Endothelial cell of umbilical vein (primary cell): ENCODE measurements at places on chromosomes 2 and 18. TPM values are rescaled to one million over a fixed set of nuclear protein-coding genes. Genes with fewer than 3 reads are reported as not detected.

Gene FAM110C
- not detected in 2 replicates for total RNA-seq

Gene INHBB
- total RNA-seq, result 0.67 and 1.8 TPM in 2 replicates

Gene GKN1
- not detected in 2 replicates for total RNA-seq

Gene GPAT2
- total RNA-seq, result 6.6 and 14.2 TPM in 2 replicates

Gene PARD6G
- total RNA-seq, result 1.8 and 5.4 TPM in 2 replicates

Gene APOB
- 0.09 and 0.25 TPM in 2 replicates for total RNA-seq

DNA sequence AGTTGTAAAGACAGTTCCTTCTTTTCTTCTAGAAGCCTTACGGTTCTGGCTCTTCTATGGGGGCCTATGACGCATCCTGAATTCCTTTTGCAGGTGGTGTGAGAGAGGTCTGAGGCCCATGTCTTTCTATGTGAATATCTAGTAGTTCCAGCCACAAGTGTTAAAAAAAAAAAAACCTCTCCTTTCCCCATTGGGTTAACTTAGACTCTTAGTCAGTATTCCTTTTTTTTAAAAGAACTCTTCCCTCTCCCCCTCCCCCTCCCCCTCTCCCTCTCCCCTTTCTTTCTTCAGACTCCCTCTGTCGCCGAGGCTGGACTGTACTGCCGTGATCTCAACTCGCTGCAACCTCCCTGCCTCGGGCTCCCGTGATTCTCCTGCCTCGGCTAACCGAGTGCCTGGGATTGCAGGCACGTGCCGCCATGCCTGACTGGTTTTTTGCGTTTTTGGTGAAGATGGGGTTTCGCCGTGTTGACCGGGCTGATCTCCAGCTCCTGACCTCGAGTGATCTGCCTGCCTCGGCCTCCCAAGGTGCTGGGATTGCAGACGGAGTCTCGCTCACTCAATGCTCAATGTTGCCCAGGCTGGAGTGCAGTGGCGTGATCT is 11.4 kb upstream of the CIDEA start:
- DNase-seq, result no peak

DNA sequence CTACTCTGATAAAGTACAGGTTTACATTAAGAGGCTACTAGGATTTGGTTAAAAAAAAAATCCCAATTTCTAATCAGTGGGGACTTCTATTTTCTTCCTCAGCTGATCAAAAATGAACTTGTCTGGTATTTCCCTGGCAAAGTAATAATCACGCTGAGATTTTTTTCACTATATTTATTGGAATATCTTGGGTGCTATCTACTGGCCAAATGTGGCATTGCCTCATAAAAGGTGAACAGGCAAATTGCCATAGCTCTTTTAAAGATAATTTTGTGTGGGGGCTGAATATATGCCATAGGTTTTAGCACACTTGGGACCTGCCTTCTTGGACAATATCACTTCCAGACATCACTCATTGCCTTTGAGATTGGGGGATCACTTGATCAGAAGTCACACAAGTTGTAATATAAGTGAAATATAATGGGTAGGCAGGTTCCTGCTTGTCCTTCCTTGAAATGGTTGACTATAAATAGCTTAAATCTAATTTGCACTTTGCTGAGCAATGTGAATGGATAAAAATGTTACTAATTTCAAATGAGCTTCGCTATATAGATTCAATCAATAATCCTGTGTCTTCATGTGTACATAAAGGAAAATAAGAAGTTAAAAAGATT is 7.0 kb upstream of the NXPH2 start:
- peak; percentile 52 for DNase-seq

- no peak for DNase-seq
These were observed 170.7 kb upstream of the NRP2 start for GRCh38 chr2:205511641-205512040.

DNA sequence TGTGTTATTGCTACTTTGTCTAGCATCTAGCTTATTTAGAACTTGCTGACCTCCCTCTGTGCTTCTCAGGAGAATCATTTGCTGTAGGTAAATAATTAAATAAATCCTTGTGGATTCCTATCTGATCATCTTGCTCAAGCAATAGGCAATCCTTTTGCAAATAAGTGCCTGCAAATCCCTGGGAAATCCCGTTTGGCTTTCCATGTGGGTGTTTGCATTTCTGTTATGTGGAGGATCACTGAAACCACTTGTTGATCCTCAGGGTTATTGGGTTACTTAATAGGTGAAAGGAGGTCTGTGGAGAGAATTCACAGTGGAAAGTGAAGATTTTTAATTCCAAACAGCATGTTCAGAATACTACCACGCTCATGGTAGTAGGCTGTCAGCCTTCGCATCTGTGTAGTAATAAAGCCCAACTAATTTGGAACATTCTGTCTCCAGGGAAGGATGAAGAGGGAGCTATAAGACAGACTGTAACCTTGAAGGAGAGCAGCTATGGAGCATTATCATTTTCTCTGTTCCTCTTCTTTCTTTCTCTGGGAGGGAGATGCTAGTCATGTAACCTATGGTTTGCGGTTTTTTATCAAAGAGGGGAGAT is 72.5 kb downstream of the GULP1 start:
- DNase-seq, result no peak

DNA sequence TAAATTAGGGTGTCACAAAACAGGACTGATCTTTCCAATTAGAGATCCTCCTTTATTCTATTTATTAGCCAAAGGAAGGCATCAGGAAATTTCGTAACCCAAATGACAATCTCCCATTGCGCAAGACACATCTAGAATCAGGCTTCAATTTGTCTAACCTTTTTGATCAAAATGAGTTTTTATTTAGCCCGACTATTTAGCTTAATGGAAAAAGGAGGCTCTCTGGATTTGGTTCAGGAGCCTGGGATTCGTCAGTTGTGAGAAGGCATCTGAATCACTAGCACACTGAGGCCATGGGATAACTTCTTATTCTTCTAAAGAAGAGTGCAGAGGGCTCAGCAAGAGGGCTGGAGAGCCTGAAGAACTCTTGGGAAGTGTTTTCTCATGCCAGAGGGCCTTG is 332.1 kb upstream of the ETAA1 start:
- no peak for DNase-seq

DNA sequence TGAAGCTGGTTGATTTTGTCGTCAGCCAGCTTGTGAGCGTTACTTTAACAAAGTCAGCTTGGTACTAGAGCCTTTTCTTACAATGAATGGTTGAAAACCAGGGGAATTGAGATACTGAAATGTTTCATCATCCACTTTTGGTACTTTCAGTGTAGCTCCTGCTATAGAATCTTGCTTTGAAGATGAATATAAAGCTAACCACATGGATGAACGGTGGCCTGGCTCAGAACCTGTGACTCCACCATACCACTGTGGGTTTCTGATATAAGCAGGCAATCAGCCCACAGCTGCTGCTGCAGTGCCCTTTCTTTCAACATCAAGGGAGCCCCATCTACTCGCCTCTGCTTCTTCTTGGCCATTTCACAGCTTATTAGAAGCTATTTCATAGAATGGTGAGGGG is 53.2 kb upstream of the GPR45 start:
- no peak for DNase-seq

GRCh38 chr2:198253995-198254394 is 449.6 kb downstream of the PLCL1 start:
- no peak for DNase-seq

DNA sequence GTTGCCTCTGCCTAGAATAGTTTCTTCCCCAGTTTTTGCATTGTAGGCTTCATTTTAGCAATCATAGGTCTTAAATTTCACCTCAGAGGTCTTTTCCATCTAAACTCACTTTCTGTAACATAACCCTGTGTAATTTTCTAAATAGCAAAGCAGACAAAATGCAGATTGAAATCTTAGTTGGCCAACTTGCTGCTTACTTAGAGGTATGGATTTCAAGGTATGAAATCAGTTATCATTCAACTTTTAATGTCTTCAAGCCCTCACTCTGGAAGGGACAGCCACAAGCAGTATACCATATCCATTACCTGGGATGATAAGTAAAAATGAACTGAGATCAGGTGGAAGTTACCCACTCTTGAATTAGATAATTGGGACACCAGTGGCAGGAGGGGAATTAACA is 3.9 kb downstream of the CCDC121 start:
- DNase-seq, result no peak

GRCh38 chr18:74742573-74743243 is 145.0 kb downstream of the ZNF407 start:
- DNase-seq, result no peak
